CD4-positive, alpha-beta T cell treated with Interferon gamma for 1 hour (primary cell): ENCODE measurements at places on chromosomes 2 and 18.

DNA sequence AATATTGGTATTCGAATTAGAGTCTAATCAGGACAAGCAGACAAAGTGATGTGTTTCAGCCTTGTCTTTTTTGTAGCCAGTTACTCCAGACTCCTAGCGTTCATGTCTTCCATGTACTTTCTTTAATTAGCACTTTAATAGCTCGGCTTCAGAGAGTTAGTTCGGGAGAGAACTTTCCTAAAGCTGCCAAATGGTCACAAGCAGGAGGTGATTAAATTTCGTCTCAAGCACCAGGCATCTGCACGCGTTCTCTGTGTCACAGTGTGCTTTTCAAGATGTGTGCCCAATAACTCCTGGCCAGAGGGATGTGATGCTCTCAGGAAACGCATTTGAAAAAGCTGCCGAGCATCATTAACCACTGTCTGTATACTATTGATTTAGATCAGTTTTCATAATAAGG lies 790.8 kb downstream of the SOCS6 start:
- DNase-seq: no peak

GRCh38 chr2:44543773-44544725 lies 182.3 kb downstream of the CAMKMT start:
- DNase-seq: no peak

DNA sequence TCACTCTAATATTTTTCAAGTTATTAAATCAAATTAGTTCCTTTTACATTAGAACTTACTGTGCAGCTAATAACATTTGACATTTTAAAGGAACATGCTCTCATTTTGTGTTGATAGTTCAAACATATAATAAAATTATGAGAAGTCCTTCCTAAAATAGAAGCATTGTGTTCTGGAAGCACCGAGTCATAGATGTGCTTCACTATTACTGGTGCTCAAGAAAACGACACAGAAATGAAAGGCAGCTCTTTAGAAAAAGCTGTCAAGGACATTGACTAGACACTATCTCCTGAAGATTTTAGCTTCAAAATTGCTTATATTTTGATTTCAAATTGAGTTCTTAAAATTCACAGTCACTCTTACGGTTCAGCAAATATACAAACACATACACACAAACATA lies 338.3 kb downstream of the NBAS start:
- no peak for DNase-seq

- DNase-seq: no peak
Observed at GRCh38 chr2:7280790-7281189, 363.6 kb downstream of the RNF144A start.

- no peak for DNase-seq
Observed at GRCh38 chr2:173948842-173949241, 16.3 kb downstream of the SP3 start.

DNA sequence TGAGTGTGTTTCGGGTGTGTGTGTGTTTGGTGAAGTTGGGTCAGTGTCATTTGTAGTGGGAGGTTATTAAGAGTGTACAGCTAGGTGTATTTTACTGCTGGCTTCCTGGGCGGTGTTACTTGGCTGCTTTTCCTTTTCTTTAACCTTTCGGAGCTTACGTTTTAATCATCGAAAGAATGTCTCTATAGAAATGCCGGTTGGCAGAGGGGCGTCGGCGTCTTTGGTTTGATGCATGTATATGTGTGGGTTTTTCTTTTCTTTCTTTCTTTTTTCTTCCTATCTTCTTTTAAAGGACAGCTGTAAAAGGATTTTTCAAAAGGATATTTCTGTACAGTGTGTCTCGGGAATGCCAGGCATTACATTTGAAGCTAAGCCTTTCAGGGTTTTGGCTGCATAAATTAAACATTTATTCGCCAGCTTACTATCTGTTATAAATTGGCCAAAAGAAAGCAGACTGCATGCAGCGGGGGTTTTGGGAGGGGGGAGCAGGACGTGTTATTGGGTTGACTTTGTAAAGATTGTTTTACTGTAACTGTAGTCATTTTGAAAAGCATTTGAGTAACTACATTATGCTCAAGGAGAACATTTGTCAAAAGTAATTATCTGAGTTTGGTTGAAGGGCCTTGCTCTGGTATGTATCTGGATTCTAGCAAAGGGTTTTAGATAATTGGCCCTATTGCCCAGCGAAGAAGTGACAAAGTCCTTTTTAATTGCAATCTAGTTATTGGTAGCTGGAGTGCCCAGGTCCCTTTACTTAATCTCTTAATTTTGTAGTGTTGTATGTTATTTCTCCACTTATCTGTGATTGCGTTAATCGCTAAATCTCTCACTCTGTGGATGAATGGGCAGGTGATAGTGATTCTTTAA lies 1.6 kb downstream of the ASXL3 start:
- DNase-seq: no peak

- DNase-seq: no peak
Observed at GRCh38 chr18:11081009-11081532, 68.3 kb downstream of the PIEZO2 start.
